Aorta (tissue), 5 donors: ENCODE measurements at places on chromosomes 1 and 21. TPM values are rescaled to one million over a fixed set of nuclear protein-coding genes. Genes with fewer than 3 reads are reported as not detected.

Gene MCOLN2
- total RNA-seq, result 1.1 TPM

DNA sequence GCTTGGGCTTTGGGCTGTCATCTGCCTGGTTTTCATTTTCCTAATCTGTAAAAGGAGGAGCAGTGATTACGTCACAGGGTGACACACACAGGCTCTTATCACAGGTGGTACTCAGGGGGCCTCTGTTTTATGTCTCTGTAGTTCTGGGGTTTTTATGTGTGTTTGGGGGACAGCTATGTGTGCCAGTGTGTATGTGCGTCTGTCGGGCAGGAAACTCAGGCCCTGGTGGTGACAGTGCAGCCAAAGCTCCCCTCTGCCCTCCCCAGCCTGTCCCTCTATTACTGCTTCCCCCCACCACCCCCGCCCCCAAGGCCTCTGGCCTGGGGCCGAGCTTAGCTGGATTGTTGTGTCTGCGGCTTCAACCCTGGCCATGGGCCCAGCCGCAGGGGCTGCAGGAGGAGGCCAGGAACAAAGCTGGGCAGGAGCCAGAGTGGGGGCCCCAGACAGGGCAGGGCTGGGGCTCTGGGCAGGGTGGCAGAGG, 13.3 kb downstream of the MFAP2 start:
- DNase-seq, result peak; percentile 84

- no peak for DNase-seq
These were observed 66.4 kb downstream of the BEND5 start for GRCh38 chr1:48710318-48710717.

Gene PADI1
- not detected for total RNA-seq

Gene PBX1
- 61.8 TPM for total RNA-seq

Gene CLCA1
- total RNA-seq, result 0.15 TPM

Gene PROX1
- 2.6 TPM for total RNA-seq

- no peak for DNase-seq
These were observed 77.4 kb downstream of the CCDC18 start for GRCh38 chr1:93257889-93258288.

DNA sequence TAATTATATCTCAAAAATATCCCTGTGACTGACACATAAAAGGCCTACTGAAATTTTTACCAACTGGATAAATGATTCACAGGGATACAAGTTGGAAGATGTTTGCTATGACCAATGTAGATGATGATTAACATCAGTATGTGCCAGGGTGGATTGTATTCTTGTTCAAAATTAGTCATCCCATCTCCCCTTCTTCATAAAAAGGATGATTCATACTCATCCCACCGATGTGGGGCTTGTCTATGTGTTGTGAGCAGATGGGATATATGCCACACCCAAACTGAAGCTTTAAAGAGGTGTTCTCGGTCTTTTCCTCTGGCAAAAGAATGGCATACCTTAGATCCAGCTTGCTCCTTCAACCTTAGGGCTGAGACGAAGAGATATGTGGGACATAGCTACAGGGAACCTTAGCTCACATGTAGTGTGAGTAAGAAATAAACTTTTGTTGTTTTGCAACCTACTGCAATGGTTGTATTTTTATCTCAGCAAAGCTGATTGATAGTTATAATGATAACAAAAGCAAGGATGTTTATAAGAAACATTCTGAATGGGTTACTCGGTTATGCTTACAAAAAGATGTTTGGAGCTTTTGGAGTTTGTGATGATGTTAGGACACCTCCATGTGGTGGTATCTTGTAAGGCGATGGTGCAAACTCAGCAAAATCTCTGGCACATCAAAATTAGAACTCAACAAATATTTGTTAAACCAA, 29.4 kb downstream of the SPATA17 start:
- no peak for DNase-seq

DNA sequence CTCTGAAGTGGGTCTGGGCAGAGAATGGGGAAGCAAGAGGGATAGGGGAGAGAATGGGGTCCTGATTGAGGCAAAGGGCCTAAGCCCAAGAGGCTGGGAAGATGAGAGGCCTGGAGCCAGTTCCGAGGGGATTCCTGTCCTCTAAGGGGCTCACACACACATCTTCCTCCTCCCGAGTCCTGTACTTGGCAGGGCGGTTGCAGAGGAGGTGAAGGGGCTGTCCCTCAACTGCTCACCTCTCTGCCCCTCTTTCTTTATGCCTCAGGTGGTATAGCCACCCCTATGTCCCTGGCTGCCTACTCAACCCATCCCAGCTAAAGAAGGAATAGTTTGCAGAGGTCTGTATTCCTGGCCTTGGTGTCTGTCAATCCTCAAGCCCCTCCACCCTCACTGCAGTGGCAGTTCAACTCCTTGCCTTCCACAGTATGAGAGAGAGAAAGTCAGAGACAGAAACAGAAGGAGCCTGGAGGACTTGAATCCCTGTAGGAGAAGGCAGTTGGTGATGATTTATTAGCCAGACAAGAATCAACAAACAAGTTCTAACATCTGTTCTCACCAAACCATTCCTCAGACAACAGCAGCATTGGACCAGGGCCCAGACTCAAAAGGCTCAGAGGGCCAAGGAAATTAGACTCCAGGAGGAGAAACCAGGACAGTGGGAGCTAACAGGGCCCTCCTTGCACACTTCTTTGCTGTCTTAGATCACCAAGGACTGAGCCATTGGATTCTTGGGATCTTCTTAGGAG, 10.7 kb downstream of the SH2D2A start:
- DNase-seq, result no peak

Gene AKIRIN1
- total RNA-seq, result 36.7 TPM

DNA sequence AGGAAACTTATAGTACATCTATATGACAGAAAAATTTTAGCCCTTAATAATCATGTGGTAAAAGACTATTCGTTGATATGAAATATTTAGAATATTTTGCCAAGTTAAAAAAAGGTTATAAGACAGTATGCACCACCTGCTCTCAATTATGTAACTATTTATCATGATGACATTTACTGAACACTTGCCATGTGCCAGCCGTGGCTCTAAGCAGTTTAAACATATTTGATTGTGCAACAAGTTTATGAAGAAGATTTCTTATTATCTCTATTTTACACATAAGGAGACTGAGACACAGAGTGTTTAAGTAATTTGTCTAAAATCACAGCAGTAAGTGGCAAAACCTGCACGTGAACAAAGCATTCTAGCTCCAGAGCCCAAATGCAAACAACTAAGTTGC, 199.3 kb upstream of the JUN start:
- no peak for DNase-seq
